ENCODE measurements at places on chromosomes 5 and 9. TPM values are rescaled to one million over a fixed set of nuclear protein-coding genes. Genes with fewer than 3 reads are reported as not detected.

Gene ANKRD34B
- not detected for polyA plus RNA-seq

Gene NUTM2G
- 0.12 TPM for polyA plus RNA-seq

Gene FANCG
- polyA plus RNA-seq: 12.6 TPM

Gene ABCA2
- 1.8 TPM for polyA plus RNA-seq

Gene ALDH1A1
- polyA plus RNA-seq: not detected

Gene C5orf52
- polyA plus RNA-seq: not detected

Gene ACOT12
- polyA plus RNA-seq: not detected
